Adipocyte (in vitro differentiated cells): ENCODE measurements at places on chromosomes 5 and 9.

- DNase-seq: peak; percentile 7
Measured at GRCh38 chr5:13859270-13860065, 85.0 kb downstream of the DNAH5 start.

- no peak for DNase-seq
Measured at GRCh38 chr5:112883192-112883591, 22.1 kb downstream of the SRP19 start.

GRCh38 chr9:131091352-131091992, 4.9 kb upstream of the AIF1L start:
- DNase-seq: no peak

- no peak for DNase-seq
Measured at GRCh38 chr5:82418608-82418950, 140.4 kb upstream of the RPS23 start.

DNA sequence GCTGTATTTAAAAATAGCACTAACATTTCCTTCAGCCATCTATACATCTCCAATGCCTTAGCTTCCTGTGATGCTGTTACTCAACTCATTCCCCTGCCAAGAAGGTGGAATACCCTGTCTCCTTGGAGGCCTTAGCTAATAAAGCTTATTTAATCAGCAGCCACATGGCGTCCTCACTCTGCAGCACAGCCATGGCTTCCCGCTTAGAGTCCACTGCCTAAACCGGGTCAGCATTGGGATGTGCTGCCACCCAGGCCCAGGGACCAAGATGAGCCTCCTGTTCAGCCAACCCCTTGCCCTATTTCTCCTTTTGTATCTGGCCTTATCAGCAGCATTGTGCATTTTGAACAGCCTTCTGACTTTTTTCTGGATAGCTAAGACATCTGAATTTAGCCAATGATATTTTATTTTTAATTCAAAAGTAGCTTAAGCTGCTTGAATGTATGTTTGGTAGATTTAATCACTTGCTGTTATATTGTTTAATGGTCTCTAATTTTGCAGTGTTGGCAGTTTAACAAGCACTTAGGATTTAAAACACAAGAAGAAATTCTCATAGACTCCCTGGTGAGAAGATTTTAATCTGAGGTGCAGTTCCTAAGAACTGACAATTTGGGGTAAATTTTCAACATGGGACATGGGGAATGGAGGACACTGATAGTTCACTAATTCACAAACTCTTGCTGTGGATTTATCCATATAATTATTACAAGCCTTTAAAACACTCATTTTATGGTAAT, 113.0 kb downstream of the RPS23 start:
- peak; percentile 36 for DNase-seq

DNA sequence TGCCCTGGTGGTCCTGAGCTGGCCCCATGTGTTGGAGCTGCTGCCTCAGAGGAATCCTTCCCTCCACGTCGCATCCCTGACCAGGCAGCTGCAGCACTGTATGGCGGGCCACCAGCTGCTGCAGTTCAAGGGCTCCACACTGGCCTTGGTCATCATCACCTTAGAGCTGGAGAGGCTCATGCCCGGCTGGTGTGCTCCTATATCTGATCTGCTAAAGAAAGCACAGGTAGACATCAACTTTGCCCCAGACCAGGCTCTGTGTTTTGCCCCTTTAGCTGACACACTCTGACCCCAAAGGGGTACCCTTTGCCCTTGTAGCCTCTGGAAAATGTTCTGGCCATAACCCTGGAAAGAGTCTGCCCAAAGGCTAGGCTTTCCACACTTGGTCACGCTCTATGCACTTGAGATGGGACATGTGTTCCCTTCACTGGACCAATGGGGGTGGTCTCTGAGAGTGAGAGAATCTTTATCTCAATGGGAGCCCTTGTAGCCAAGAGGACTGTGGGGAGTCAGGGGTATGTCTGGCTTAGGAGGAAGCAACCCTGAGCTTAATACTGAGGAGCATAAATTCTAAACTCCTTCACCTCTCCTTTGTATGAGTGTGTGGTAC, 4.8 kb downstream of the CCNI2 start:
- no peak for DNase-seq

GRCh38 chr9:128098297-128099230, 29.0 kb downstream of the PTGES2 start:
- peak; percentile 96 for DNase-seq

- DNase-seq: peak; percentile 71
Measured at GRCh38 chr5:60649288-60649917, 50.6 kb downstream of the DEPDC1B start.

DNA sequence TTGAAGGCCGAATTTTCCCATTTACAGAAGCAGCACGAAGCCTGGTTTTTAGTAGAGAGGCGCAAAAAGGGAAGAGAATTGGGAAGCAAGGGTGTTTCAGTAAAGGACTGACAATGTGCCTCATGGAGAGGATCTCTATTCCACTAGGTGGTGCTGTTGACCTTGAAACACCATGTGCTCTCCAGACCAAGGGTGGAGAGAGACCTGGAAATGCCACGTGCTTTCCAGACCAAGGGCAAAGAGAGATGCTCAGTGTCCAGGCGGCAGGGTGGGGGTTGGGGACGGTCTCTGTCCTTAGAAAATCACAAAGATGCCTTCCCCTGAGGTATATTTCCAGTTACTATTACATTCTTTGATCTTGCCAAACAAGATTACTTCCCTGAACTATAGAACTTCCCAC, 425.3 kb downstream of the CSNK1G3 start:
- DNase-seq: peak; percentile 82

- DNase-seq: no peak
Measured at GRCh38 chr9:103203172-103203571, 208.0 kb downstream of the CYLC2 start.

DNA sequence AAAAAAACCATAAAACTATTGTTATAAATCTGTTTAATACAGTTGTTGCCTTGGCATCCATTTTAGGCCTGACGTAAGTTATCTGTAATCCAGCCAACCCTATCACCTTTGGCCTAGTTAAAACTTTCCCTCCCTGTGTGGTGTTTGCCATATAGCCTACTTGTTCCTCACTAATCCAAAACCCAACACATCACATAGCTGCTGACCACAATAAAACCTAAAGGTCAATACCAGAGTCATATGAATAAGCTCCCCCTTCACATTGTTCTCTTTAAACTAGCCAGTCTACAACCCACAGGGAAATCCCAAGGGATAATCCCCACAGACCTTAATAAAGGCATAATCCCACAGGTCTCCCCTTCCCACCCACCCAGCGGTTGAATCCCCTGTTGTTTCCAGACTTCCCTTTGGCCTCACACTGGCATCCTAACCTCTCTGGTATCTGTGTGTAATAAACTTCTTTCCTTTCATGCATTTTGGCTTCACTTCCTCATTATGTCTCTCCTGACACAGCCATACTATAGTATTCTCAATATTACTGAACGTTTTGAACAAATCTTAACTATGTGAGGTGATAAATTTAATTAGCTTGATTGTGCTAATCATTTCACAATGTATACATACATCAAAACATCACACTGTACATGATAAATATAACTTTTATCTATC, 50.8 kb downstream of the DTWD2 start:
- no peak for DNase-seq

DNA sequence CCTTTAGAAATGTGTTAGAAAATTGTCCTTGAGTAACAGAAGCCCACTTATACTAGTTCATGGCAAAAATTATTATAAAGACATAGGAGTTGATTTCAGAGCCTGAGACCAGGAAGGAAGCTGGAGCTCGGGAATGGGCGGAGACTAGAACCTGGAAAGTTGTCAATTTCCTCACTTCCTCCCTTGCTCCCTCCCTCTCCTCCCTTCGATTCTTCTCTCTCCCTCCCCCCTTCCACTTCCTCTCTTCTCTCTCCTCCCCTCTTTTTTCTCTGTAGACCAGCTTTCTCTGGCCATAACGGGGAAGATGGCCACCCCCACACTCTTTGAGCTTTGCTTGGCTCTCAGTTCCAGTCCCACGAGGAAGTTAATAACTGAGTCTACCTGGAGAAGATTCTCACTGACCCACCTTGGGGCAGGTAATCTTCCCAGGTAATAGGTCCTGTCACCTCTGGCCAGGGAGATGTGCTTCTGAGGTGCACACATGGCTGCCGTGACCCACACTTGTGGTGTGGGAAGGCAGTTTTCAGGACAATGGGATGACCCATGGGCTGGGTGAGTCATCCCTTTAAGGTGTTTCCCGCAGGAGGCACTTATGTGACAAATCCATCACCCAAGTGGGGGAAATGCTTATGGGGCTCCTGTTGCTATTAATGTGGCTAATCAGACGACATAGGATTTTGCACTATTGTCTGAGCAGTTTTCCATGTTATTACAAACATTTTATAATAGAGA, 78.7 kb downstream of the HSPA4 start:
- no peak for DNase-seq

GRCh38 chr9:71308454-71308853, 187.0 kb upstream of the TRPM3 start:
- DNase-seq: no peak
